Gastrocnemius medialis (tissue), 4 donors: ENCODE measurements at places on chromosomes 3 and 15. TPM values are rescaled to one million over a fixed set of nuclear protein-coding genes. Genes with fewer than 3 reads are reported as not detected.

DNA sequence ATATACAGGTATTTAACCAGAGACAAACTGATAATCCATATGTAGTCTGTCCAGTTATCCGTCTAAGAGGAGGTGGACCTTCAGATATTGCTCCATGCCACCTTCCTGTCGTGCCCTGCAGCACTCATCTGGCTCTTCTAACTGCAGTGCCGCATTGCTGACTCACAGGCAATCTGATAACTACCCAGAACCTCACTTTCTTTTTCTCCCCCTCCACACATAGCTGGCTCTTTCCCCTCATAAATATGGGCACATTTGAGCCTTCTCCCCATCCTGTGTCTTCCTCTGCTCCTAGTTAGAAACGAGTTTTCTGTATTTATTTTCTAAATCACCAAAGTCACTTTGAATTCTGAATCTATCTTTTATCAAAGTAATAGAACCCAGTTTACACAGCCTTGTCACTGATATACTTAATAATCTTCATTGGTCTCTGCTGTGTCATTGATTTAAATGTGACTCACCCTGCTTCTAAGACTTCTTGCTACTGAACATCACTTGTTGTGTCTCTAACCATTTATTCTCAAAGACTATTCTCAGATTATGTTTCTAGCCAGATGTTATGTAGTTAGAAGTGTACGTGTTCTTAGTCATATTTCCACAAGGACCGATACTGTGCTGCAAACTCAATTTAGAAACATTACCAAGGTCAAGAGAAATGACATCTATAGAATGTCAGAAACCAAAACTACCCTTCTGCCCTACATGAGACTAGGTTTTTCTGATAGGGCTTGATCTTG, 17.4 kb upstream of the KCNMB2 start:
- no peak for DNase-seq

The DUSP7 gene
- 36.5 TPM for total RNA-seq

The DLL4 gene
- total RNA-seq, result 5.9 TPM

DNA sequence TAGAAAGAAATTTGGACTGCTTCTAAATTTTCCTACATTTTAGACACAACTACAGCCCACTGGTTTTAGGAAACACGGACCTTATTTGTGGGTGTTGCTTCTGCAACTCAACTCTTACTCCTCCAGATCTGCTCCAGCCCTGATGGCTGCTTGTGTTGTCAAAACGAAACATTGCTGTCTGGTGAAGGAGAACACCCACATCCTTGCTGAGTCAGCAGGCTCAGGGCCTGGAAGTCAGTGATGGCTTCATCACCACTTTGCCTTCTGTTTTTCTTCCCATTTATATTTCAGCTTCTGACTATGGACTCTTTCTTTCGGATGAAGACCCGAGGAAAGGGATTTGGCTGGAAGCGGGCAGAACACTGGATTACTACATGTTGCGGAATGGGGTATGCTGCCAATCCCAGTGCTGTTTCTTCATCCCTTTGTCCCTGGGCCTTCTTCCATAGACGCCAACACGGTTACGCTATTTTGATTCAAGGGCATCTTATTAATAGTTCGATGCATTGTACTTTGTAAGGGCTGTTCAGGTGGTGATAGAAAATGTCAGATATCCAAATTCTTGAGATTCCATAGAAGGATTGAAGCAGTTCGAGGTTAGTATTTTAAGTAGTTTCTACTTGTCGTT, 392.6 kb upstream of the TPM1 start:
- no peak for DNase-seq

GRCh38 chr3:110016235-110016815, 679.0 kb upstream of the DPPA4 start:
- DNase-seq, result no peak

DNA sequence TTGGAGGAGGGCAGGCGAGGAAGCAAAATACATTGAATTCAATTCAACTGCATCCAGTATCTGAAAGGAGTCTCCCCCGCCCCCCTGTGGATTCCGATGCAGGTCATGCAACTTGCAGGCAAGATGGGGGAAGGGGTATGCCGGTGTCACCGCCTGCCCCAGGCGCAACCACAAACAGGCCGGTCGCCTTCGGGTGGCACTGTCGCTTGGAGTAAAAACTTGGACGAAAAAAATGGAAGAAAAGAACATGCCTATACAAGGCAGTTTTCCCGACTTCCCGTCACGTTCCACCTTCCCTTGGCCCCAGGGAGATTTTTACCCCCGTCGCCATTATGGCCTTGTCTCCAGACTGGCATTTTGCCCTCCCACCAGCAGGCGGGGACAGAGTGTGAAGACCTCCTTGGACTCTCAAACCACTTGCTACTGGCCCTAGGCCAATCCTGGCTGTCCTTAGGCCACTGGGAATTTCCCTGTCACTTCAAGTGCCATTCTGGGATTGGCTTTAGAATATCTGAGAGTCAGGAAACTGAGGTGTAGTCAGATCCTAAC, 1.6 kb upstream of the NTRK3 start:
- no peak for DNase-seq

The COL6A5 gene
- total RNA-seq, result not detected

GRCh38 chr3:116702334-116702733, 7.2 kb upstream of the TUSC7 start:
- no peak for DNase-seq

- DNase-seq, result no peak
Observed at GRCh38 chr3:15443826-15444524, 16.6 kb downstream of the EAF1 start.

DNA sequence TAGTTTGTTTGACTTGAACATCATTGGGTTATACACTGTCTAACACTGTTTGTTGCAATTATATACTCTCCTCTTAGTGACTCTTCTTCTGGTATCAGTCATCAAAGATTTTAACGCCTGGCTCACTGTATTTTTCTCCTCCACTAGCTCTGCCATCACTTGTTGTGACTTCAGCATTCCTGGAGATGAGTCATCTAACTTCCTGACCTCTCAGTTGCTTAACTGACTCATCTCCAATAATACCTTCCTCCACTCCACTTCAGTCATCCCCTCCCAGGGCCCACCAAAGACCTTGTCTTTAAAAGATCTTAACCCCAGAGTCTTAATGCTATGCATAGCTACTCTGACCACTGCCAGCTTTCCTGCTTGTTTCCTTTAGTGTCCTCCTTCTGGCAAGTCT, 28.6 kb upstream of the CLSTN2 start:
- DNase-seq, result no peak

The PRRT3 gene
- total RNA-seq, result 2.9 TPM

GRCh38 chr15:91678003-91678402, 175.5 kb upstream of the SLCO3A1 start:
- DNase-seq, result no peak

GRCh38 chr3:65004795-65005295, 317.0 kb upstream of the ADAMTS9 start:
- no peak for DNase-seq

GRCh38 chr3:128153156-128154041, at the start of gene EEFSEC:
Gene EEFSEC, plus strand, starts transcription at chr3:128153481. Its CDS starts 27 bp downstream, at chr3:128153508.
- peak; percentile 63 for DNase-seq

DNA sequence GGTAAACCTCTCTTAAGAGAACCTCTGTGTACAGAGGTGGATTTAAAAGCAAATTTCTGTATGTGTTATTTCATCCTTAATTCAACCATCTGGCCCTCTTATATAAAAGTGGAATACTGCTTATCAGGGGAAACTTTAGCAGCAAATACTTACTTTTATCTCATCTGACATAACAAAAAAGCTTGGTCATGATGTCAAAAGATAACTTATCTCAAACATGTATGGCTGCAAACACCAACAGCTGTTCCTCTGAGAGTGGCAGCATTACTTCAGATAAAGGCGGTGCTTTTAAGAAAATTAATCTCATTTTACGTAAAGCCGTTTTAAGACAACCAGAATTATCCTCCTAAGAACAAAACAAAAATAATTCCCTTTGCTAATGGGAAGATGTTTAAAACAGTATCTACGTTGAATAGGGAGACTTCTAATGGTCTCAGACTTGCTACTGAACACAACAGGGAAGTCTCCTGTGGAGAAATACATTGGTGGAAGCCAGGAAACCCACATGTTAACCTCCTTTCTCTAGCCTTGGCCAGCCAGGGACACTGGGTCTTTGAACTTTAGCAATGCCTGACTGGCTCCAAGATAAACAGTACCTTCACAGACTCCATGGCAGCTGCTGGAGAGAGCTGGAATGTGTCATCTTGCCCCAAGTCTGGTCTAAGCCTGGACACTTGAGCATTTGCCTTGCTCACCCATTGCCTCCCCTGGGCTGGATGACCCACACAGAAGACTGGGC, 18.1 kb downstream of the ARRDC4 start:
- no peak for DNase-seq
